ENCODE measurements at places on chromosomes 16 and 17. TPM values are rescaled to one million over a fixed set of nuclear protein-coding genes. Genes with fewer than 3 reads are reported as not detected.

Gene ZG16
- not detected for total RNA-seq

Gene ABCC11
- total RNA-seq: 0.16 TPM

Gene ABCC6
- 0.16 TPM for total RNA-seq

Gene CHST6
- 0.94 TPM for total RNA-seq

Gene OR1A1
- not detected for total RNA-seq

Gene MT1H
- total RNA-seq: not detected

Gene ATP1B2
- 5.0 TPM for total RNA-seq

Gene SOX8
- 20.1 TPM for total RNA-seq

Gene LASP1
- 49.4 TPM for total RNA-seq

Gene SLC5A11
- total RNA-seq: not detected

Gene ST6GALNAC1
- 1.7 TPM for total RNA-seq
